ENCODE measurements at places on chromosomes 2 and 18.

DNA sequence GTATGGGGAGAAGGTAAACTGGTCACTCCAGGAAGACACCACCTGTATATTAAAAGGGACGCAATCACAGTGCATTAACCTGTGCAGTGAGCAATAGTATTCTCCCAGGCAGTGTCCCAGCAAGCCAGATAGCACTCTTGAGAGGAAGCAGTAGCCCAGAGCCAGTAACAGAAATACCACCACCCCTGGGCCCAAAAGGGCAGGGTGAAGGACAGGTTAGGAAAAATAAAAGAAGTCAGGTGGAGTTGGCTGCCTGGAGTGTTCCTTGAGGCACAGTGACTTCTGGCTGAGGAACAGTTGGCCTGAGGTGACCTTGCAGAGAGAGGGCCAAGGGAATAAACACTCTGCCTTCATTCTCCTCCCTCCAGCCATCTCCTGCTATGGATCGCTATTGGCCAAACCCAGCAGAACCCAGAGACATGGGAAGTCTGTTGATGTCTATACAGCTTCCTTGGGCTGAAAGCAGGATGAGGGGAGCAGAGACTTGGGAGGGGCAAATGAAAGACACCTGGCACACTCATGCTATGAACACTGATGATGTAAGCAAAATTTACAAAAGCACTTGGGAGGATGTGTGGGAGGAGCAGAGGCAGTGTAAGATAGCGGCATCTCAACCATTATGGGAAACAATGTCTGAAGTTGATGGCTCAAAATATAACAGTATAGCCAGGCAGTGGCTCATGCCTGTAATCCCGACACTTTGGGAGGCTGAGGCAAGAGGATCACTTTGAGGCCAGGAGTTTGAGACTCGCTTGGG lies 7.5 kb downstream of the C18orf32 start:
- DNase-seq: no peak

DNA sequence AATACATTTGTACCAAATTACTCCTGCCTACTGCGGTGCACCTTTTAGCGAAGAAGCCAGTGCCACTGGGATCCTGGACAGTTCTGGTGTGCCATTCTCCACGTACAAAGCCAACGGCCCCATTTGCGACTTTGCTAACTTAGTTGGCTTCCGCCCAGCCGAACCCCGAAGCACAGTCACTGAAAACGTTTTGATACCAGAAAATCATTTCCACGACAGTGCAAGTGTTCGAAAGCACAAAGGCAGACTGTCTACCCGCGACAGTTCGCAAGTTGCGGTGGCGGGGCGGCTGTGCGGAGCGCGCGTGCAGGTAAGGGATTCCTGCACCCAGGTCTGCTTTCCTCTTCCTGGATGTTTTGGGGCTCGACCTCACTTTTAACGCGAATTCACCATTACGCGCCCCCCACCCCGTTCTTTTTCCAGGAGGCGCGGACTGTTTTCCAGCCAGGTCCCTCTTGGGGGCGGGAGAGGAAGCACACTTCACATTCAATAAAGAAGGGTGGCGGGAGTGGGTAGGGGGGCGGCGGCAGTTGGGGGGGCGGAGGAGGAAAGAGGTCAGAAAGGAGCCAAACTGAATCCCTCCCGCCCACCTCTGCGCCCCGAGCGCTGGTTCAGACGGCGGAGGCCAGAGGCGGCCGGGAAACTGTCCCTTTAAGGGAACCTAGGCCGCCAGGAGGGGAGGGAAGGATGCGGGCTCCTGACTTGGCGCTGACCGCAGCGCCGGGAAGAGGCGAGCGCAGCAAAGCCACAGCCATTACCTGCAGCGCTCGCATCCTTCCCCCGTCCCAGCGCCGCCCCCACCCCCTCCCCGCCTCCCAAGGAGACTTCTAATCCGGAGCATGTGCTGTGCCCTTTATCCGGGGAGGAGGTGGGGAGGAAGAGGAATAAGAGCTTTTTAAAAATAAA lies 107.4 kb upstream of the KCTD1 start:
- no peak for DNase-seq

GRCh38 chr18:60668583-60668982 lies 296.0 kb upstream of the MC4R start:
- no peak for DNase-seq

DNA sequence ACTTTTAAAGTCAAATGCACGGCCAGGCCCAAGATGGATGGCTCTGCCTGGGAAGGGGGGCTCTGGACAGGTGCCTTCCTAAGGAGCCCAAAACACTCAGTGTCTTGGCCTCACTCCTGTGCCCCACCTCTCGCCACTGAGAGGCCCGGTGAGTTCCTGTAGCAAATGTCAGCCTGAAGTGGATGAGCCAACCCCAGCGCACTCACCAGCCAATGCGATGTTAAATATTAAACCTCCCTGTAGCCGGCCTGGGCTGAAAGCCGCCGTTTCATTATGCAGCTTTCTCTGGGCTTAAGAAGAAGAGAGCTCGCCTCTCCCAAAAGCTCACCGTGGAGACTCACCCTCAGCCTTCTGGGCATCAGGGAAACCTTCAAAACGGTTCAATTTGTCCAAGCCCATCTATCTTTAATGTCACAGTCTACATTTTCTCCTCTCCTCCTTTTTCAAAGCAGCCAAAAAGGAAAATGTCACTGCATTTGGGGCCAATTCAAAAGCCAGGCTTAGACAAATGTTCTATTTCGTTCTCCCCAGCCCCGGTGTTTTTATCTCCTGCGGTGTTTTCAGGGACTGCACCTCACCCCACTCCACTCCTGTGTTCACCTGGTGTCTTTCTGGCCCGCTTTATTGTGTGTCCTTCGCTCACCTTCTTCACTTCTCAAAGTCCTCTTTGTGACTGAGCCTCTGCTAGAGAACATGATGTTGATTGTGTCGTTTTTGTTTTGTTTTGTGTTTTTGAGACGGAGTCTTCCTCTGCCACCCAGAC lies 124.0 kb downstream of the NRP2 start:
- DNase-seq: no peak

DNA sequence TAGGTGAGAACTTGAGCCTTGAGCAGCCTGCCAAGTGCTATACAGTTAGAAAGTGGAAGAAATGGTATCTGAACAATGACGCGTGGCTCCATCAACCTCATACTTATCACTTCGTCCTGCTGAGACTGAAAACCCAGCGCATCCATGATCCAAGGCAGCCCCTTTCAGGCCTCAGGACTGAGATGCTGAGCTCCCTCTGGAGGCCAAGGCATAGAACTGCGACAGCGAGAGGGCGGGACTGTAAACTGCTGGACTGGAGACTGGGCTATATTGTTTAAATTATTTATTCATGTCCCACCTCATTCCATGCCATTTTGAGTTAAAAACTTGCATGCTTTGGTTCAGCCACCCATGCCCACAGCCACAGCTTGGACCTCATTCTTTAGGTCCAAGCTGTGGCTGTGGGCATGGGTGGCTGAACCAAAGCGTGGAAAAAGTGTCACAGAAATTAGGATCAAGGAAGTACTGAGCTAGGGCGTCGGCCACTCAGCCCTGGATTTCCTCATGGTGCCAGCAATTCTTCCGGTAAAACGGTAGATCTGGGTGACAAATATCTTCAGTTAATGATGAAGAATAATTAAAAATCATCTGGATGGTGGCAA lies 195.5 kb downstream of the L3MBTL4 start:
- DNase-seq: no peak

DNA sequence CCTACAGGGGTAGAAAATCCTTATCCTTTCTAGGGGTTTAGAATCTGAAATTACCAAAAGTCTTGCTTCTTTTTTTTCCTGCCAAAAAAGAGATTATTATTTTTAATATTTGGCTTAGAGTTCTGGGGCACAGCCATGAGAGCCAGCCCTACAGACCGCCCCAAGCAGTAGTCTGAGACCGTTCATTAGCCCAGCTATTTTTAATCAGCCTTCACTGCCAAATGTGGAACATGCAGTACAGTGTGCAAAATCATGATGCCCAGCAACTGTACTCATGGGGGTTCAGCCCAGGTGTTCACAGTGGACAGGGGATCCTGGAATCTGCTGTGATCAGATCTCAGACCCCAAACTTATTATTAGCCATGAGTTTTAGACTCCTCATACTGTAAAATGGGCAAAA lies 60.4 kb downstream of the GRB14 start:
- no peak for DNase-seq

DNA sequence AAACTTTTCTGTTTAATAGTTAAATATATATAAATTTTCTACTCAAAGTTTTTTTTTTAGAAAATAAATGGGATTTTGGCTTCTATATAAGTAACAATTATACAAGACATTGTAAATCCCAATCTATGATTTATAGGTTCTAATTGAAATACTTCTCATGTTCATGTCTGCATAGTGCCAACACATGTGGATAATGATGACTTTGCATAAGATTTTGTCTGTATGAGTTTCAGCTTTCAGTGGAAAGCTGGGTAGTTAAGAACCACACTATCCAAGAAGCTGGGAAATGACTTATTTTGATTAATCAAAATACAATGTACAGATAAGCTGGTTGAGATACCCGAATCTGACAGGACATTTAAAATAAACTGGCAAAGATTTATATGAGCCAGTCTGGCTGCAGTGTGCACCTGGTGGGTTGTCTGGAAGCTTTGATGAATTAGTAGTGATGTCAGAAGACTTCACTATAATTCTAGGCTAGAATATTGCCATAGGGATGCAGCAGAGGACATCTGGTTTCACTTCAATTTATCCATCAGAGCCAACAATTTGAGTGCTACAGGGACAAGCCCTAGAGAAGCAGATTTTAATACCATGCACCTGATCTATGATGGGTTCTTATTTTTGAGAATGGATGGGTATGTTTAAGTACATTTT lies 45.4 kb downstream of the EML6 start:
- DNase-seq: no peak

GRCh38 chr2:60440767-60441163 lies 112.7 kb downstream of the BCL11A start:
- no peak for DNase-seq

DNA sequence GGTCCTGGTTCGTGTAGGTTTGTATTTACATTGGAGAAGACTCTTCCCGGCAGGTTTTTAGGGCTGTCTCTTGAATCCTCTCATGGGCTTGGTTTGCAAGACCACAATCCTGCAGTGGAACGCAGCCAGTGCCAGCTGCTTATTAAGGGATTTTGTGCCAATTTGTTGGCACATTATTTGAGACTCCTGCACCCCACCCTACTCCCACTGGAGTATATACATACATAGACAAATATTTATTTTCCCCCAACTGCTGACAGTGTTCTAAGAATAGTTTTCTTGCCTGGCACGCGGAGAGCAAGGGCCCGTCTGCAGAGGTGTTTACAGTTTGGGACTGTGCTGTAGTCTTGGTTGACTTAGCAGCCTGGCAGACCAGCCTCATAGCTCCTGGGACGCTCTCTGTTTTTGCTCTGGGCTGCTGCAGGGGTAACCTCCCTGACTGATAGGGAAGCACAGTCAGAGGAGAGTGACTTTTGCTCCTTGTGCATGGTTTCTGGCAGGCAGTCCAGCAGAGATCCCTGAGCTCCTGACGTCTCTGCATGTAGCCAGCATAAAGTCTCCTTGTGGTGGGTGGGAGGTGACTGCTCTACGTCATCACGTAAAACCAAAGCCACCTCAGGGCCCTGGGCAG lies 1.9 kb downstream of the LDLRAD4 start:
- DNase-seq: no peak

- no peak for DNase-seq
These were observed 12.4 kb downstream of the IL37 start for GRCh38 chr2:112923237-112923966.

DNA sequence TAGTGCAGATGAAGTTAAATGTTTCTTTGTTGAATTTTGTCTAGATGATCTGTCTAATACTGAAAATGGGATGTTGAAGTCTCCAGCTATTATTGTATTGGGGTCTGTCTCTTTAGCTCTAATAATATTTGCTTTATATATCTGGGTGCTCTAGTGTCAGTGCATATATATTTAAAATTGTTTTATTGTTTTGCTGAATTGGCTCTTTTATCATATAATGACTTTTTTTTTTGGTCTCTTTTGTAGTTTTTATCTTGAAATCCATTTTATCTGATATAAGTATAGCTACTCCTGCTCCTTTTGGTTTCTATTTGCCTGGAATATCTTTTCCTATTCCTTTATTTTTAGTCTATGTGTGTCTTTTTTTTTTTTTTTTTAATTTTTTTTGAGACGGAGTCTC lies 79.2 kb downstream of the COMMD1 start:
- DNase-seq: no peak

DNA sequence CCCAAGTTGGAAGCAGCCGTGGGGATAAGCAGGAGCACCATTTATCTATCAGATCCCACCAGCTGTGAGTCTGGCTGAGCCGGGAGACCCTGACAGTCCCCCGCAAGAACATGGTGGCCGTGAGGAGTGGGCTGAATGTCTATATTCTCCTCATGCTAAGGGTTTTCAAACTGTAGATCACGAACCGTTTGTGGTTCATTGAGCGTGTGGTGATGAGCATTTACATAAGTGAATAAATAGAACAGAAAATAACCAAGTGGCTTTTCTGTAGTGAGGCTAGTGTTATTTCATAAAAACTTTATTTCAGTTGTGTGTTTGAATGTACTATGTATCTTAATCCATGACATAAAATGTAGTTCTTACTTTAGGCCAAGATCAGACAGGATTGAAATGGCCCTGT lies 190.2 kb upstream of the APCDD1 start:
- DNase-seq: no peak

DNA sequence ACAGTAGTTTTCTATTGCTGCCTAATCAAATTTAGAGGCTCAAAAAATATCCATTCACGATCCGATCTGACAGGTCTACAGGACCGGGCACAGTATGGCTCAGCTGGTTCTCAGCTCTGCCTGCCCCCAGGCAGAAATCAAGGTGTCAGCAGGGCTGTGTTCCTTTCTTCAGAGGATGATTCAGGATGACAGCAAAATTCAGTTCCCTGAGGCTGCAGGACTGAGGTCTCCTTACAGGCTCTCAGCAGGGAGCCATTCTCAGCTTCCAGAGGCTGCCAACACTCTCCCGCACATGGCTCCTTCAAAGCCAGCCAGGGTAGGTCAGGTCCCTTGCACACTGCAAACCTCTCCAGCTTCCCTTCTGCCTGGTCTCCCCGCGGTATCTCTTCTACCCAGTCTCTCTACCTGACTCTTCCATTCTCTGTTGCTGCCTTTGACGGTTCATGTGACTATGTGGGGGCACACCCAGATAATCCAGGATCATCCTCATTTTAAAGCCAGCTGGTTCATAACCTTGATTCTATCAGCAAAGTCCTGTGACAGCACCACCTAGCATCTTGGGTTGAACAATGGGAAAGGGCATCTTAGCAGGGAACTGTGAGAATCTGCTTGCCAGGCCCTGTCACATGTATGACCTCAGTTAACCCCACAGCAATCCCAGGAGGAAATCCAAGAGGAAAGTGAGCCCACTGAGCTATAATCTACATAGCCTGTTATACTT lies 50.4 kb downstream of the UXS1 start:
- DNase-seq: no peak

GRCh38 chr2:11343650-11344341 lies 640 bp downstream of the ROCK2 start:
- peak; percentile 30 for DNase-seq

- DNase-seq: no peak
These were observed 9.5 kb downstream of the SDC1 start for GRCh38 chr2:20215183-20216040.
